ENCODE measurements at places on chromosomes 1 and 21. TPM values are rescaled to one million over a fixed set of nuclear protein-coding genes. Genes with fewer than 3 reads are reported as not detected.
A peak's percentile ranks its signal among the peaks of the same experiment; 100 is the strongest.

- DNase-seq, result no peak
Observed at GRCh38 chr1:192901500-192901899, 92.7 kb downstream of the RGS2 start.

DNA sequence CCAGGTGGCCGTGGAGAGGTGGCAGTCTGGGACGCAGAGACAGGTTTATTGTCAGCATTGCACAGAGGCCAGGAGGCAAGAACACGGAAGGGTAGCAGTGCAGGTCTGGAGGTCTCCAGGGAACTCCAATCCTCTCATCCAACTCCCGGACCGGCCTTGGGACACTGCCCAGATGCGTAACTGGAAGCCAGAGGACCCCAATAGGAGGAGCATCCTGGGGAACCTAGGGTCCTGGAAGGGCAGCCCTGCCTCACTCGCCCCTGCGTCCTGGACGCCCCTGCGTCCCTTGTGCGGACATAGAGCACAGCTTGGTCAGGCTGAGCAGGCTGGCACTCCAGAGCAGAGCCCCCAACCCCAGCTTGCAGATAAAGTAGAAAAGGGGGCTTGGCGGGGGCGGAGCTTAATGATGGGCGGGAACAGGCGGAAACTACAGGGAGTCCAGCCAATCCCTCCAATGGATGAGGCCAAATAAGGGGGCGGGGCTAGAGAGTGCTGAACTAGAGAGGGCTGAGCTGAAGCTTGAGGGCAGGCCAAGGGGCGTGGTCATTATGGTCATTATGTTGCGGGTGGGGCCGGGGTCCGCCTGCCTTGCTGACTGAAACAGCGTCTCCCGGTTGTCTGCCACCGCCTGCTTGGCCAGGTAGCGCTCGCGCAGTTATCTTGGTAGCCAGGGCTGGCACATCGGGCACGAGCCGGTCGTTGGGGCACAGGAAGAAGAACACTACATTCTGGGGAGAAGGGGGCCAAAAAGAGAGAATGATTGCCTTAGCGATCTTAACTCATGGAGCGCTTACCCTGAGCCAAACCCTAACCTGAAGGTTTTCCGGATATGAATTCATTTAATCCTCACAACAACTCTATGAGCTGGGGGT is 3.7 kb upstream of the ARHGEF19 start:
- peak; percentile 33 for DNase-seq

GRCh38 chr21:41914358-41914757 is 35.2 kb upstream of the PRDM15 start:
- DNase-seq, result no peak

DNA sequence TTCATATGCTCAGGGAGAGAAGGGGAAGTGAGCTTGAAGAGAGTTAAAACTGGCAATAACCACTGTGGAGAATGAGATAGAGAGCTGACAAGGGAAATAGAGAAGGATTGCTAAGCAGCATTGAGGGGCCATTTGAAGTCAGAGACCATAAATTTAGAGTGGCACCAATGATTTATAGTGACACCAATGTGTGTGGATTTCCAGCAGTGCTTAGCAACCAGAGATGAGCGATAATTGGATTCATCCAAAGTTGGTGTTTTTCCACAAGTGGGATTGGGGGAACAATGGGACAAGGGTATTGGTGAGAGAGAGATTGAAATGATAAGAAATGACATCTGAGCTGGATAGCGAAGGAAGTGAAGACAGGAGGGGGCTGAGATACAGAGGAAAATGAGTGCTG is 114.1 kb downstream of the C1orf94 start:
- no peak for DNase-seq

DNA sequence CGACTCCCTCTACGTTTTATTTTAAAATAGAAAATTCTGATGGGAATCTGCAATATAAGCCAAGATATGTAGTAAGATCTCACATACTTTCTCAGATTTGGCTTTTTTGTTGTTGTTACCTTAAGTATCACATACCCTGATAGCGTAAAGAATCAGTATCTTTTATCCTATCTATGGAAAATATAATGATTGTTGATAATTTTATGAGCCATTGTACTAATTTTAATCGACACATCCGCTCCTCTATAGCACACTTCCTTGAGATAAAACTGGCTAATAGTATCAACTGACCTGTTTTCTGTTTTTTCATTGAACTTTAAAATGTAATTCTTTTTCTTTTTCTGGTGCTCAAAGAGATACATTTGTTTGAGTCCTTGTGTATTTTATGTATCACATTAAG is 118.7 kb downstream of the NFIA start:
- no peak for DNase-seq

- DNase-seq, result no peak
Observed at GRCh38 chr21:32334980-32335531, 36.4 kb downstream of the MRAP start.

- no peak for DNase-seq
Observed at GRCh38 chr1:59718064-59718988, 96.4 kb upstream of the HOOK1 start.

DNA sequence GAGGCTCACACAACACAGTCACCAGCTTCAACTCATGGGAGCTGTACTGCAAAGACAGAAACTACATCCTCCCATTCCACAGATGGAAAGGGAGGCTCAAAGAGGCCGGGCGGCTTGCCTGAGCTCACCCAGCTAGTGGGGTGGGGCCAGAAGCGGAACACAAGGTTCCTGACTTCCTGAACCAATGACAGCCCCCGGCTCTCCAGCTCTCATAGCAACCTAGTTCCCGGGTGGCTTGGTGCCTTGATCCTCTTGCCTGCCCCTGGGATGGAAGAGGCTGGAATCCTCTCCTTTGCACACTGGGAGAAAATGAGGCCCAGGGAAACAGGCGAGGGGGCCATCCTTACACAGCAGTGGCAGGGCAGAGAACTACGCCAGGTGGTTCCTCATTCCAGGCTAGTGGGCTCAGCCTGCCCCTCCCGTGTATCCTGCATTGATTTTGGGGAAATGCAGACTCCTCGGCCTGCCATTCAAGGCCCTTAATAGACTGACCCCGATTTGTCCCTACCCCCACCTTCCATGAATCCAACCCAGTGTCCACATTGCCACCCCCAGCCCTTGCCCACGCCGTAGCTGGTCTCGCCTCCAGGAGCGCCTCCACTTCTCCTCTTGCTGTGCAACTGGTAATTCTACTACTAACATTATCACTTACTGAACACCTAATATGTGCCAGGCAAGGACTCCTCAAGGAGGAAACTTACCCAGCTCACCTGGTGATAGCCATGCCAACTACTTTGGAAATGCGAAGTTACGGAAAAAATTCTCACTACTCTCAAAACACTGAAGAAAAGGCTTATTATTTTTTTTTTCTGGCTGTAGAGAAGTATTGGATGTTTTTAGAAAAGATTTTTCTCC is 5.0 kb downstream of the RAP1GAP start:
- no peak for DNase-seq

- DNase-seq, result no peak
Observed at GRCh38 chr1:158295791-158296190, 6.1 kb downstream of the CD1C start.

GRCh38 chr1:203663294-203663693 is 36.7 kb downstream of the ATP2B4 start:
- DNase-seq, result no peak

GRCh38 chr1:119743308-119743707 is 25.4 kb downstream of the HMGCS2 start:
- DNase-seq, result no peak

DNA sequence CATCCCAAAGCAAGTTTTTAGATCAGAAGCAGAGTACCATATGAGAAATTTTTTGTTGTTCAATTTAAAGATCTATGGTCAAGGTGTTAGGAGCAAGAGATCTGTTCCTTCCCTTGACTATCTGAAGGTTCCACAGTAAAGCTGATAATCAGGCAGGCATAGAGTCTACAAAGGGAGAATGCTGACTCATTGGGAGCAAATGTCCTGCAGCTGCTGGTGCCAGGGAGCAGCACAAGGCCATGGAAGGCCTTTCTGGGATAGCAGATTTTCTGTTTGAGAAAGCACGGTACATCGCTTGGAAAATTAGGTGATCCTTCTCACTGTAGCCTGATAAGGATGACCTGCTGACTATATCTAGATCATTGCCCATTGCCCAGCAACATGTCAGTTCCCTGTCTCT is 210.1 kb upstream of the C1orf87 start:
- no peak for DNase-seq

DNA sequence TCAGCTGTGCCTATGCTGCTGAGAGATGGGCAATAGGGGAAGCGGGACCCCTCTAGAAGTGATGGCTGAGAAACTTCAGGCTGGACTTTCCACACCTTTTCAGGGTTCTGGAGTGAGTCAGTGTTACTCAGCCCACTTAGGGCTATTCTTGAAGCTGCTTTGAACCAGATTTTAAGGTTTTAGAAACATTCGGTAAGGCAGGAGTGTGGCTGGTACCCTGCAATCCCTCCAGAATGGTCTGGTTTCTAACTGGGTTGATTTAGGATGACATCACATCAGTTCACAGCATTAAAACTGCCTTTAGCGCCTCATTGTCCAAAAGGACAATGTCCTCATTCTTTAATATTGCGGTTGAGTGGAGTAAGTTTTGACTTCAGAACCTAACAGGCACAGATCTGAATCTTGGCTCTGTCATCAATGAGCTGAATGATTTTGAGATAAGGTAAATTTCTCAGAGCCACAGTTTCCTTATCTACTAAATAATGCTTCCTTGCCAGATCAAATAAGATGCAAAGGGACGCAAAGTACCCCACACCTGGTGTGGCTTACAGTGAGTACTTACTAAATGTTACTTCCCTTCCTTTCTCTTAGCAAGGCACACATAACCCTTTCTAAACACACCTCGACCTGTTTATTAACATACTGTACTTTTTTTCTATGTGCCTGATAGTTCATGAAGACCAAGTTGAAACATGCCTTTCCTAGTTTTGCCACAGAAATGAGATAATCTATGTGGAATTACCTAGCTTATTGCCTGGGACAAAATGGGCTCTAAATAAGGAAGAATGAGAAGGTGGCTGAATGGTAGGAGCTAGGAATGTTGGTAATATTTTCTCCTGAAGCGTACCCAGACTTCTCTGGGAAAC is 209.8 kb downstream of the ROR1 start:
- no peak for DNase-seq

GRCh38 chr1:220093361-220094015 is 444 bp upstream of the IARS2 start:
- no peak for DNase-seq

GRCh38 chr1:14140831-14141401 is 440.9 kb downstream of the PRDM2 start:
- no peak for DNase-seq

- DNase-seq, result no peak
Observed at GRCh38 chr1:235841938-235842545, 24.7 kb downstream of the LYST start.

GRCh38 chr1:210627755-210628154 is 299.1 kb downstream of the HHAT start:
- no peak for DNase-seq

DNA sequence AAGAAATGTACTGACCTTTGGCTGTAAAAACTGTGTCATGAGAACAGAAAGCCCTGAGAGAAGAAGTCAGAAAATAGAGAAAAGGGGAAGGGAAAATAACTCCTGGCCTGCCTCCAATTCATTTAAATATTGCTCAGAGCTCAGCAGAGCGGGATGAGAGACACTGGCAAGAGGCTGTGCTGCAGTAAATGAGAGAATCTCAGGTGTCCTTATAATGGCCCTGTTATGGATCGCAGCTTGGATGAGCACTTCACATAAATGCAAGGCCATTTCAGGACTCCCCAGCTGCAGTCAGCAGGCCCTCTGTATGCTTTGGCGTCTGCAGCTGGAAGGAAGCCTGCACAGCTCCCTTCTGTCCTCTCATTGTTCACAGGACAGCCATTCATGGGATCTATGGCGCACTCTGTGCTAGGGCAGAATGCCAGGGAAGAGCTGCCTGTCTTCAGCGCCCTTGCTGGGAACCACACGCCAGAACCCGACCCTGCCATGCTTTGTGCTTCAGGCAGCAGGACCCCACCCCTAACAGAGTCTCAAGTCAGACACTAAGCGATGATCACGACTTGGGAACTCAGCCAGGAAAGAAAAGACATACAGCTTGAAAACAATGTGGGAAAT is 20.7 kb upstream of the ABCB10 start:
- no peak for DNase-seq

DNA sequence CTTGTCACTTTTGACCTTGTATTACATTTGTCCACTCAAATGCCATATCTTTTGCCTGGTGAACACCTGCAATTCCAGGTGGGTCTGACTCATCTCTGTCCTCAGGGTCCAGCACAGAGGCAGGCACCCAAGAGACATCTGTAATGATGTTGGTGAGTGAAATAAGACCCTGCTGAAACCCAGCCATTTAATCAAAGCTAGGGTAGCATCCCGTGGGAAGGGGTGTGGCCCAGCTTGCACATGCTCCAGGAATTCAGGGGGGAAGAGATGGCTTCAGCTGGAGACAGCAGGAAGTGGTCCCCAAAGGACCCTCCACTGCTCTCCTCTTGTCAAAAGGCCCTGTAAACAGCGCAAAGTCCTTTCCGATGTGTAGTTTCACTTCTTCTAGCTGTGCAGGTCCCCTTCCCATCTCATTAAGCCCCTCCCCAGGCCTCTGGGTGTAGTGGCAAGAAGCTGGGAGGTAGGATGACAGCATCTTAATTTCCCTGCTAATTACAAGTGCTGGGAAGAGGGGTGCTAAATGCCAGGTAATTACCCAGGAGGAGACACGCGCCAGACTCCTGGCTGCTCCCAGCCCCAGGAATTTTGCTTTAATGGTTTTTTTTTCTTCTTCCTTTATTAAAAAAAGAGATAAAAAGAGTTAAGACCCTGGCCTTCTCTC is 54.4 kb upstream of the TRABD2B start:
- DNase-seq, result no peak

DNA sequence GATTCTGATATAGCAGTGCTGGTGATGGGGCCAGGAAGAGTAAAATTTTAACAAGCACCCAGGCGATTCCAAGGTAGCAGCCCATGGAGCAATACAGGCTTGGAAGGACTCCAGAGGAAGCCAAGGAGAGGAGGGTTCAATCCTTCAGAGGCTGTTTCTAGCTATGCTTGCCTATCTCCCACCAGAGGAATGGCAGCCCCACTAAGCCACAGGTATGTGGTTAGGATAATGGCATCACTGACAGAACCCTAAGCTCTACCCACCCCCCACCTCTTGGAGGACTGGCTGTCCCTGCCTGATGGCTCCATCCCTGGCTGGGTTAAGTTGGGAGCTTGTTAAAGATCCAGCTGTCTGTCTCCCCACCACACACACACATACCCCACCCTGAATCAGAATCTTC is 19.3 kb upstream of the PTAFR start:
- DNase-seq, result no peak

MAD2L2 gene
- total RNA-seq, result 21.3 TPM

RNU1-1 gene
- 3,916 TPM for total RNA-seq

CNKSR1 gene
- total RNA-seq, result 2.4 TPM

PRRX1 gene
- total RNA-seq, result not detected

HSF2BP gene
- total RNA-seq, result 0.68 TPM

GBP2 gene
- total RNA-seq, result 151 TPM

PLPPR4 gene
- total RNA-seq, result not detected

All from naive thymus-derived CD8-positive, alpha-beta T cell (primary cell).